ENCODE measurements at places on chromosomes 16 and 17.
A peak's percentile ranks its signal among the peaks of the same experiment; 100 is the strongest.

DNA sequence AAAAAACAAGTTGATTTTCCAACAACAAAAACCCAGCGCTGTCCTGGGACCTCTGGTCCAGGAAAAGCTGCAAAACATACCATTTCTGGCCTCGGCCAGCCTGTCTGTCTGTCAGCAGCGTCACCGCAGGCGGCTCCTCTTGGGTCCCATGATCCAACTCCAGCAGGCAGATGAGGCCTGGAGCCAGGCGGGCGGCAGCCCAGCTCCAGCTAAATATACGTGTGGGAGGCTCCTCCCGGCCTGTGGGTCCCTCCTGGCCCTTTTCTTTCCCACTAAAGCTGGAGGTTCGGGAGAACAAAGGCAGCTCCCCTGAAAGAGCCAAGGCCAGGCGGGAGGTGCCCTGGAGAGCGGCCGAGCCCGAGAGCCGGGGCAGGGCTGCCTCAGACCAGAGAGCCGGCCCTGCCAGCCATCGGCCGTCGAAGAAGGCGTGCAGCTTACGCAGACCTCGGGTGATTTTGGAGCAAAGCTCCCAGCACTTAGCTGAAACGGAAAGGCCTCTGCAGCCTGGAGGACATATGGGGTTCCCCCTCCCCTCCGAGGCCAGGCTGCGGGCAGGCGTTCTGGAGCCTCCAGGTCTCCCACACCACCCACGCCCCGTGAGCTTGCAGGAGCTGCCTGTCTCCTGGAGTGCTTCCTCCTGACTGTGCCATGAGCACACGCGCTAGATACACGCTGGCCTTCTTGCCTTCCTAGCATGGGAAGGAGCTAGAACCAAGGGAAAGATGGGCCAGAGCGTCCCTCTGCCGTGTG, 19.9 kb upstream of the JPH3 start:
- DNase-seq, result no peak

- DNase-seq, result peak; percentile 34
Observed at GRCh38 chr17:35733366-35733765, 1.9 kb downstream of the RASL10B start.

- no peak for DNase-seq
Observed at GRCh38 chr16:60811051-60811608, 1225.1 kb downstream of the CDH8 start.

DNA sequence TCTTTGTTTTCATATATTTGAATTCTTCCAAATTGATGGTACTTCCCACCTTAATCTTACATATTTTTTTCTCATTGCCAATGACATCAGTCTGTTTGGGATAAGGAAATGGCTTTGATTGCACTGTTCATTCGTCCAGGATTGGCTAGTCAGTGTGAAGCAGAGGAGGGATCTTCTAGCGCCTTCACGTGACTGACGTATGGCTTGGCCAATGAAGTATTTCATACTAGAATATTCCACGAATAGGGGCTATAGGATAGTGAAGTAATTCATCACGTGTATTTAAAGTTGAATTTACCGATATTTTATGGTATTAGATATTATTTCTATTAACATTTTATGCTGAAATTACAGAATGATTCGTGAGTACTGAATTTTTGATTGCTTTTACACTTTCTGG, 178.7 kb upstream of the ZFHX3 start:
- no peak for DNase-seq

DNA sequence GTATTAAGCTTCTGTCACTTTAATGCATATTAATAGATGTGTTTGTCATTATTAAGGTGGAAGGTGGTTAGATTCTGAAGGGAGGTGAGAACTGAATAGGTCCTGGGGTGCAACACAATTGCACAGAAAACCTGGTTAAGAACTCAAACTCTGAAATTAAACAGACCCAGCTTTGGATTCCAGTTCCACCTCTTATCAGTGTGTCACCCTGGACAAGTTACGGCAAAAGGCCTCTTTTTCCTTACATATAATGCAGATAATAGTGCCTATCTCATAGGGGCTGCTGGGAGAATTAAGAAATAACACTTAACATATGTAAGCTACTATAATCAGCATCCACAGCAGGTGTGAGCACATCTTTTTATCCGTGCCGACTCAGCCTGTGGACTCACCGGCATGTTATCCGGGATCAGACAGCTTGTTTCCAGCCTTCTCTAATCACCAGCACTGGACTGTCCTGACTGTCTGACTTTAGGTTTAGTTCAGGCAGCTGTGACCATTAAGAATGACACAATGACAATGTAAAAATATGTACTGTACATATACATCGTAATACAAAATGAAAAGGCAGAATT, 31.4 kb downstream of the TEX2 start:
- DNase-seq, result no peak

DNA sequence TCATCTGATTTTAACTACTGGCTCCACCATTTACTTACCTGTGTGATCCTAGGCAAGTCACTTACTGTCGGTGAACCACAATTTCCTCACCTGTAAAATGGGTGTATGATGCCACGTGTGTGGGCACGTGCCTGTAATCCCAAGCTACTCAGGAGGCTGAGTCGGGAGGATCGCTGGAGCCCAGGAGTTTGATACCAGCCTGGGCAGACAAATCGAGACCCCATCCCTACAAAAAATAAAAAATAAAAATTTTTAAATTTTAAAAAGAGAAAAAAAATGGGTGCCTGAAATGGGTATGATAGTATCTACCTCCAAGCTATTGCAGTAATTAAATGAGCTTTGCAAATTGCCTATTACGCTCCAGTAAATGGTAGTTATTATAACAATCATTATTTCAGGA, 225.3 kb downstream of the CCDC182 start:
- DNase-seq, result no peak

DNA sequence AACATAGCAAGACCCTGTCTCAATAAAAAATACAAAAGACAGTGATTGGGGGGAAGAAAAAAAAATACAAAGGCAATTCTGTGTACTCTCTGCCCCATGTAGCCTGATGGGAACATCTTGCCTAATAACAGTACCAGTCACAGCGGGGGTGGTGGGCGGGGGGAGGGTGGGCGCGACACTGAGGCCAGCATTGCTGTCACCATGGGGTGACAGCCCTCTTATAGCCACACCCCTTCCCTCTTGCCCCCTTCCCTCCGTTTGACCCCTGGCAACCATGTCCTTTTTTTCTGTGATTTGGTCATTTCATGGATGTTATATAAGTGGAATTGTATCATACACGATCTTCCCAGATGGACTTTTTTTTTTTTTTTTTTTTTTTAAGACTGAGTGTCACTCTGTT, 80.9 kb downstream of the DNAH17 start:
- no peak for DNase-seq

- no peak for DNase-seq
Observed at GRCh38 chr16:8848939-8849391, 19.8 kb downstream of the CARHSP1 start.

DNA sequence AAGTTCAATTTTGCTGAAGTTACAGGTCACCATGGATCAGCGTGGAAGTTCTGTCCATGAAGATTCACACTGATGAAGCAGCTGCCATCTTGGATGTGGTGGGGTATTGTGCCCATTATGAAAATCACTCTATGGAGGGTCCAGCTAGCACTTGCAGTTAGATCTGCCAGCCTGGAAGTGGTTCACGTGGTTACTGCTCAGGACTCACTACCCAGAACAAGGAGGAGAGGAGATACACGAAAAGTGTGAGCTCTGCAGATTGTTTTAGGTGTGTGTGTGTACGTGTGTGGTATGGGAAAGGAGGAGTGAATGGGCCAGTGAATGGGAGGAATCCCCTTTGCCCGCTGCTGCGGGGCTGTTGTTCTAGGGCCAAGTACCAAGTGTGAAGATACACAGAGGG, 333.4 kb downstream of the MAF start:
- no peak for DNase-seq

DNA sequence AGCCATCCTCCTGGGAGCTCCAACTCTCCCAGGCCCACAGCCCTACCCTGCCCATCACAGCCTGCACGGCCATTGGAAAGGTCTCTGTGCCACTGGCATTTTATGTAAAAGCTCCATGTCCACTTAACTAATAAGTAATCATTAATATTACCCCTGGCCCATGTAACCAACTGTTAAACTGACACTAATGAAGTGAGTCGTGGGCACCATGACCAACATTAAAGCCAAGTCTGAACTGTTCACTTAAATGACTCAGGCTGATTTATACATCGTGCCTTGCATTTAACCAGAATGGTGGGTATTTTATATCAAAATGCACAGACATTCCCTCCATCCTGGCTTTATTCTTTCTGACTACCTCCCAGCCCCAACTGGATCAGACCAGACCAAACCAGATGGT, 229.3 kb downstream of the SOX9 start:
- no peak for DNase-seq

- DNase-seq, result peak; percentile 65
Observed at GRCh38 chr16:87780385-87780989, 14.7 kb upstream of the KLHDC4 start.

DNA sequence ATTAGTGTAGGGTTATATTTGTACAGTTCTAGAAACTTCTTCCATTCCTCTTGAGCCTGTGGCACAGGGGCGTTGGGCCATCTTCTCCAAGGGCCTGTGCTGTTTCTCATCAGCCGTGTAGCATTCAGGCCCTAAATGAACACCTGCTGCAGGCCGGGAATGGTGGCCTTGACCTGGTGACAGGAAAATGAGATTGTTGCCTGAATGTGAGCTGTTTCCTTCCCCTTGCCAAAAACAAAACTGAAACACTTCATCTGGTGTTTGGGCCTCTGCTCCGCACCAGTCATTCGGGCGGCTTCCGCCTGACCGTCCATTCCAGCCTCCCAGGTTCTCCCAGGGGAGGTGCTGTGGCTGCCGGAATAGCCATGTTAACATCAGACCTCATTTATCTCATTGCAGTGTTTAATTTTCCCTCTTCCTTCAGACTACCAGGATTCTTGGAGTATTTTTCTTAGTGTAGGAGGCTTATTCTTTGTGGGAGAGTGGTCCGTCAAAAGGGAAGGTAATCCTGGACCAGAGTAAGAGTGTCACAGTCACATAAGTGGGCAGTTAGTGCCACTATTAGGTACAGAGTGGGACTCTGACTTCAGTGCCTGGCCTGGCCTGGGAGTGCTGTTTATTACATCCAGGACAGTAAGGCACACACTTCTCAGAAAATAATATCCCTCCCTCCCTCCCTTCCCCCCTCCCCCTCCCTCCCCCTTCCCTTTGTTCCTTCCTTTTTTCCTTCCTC, 61.9 kb downstream of the WWP2 start:
- DNase-seq, result peak; percentile 58

DNA sequence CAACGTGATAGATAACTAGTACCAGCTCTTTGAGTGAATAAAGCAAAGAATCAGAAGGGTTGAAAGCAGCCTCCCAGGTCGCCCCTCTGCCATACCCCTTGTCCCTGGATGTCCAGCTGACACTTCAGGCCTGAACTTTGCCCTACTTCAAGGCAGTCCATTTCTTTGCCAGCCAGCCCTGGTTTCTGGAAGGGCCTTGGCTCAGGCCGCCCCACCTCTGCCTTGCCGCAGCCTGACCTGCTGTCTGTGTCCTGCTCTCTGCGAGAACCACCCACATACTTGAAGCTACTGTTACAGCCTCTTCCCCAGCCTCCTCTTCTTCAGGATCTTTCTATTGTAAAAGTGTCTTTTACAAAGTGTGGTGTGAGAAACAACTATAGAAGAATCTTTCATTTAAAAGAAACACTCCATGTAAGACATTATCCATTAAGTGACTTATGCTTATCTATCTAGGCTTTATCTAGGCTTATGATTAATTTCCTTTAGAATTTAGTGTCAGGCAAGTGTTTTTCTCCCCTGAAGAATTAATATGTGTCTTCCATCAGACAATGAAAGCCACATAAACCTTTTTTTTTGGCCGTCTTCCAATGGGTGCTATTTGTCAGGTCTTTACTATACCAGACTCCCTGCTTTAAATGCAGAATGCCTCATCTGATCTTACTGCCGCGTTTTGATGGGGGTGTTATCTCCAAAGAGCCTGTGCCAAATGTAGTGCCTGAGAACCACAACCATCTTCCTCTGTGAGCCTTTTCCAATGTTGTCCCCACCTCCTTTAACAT, 133.9 kb downstream of the SOCS1 start:
- no peak for DNase-seq

GRCh38 chr17:18031955-18032354, 7.0 kb downstream of the ATPAF2 start:
- DNase-seq, result no peak

GRCh38 chr16:72240466-72240865, 68.5 kb upstream of the PMFBP1 start:
- no peak for DNase-seq

GRCh38 chr16:56295059-56295665, 103.9 kb downstream of the GNAO1 start:
- DNase-seq, result no peak

GRCh38 chr16:50467943-50468748, 80.0 kb upstream of the NKD1 start:
- DNase-seq, result peak; percentile 53

DNA sequence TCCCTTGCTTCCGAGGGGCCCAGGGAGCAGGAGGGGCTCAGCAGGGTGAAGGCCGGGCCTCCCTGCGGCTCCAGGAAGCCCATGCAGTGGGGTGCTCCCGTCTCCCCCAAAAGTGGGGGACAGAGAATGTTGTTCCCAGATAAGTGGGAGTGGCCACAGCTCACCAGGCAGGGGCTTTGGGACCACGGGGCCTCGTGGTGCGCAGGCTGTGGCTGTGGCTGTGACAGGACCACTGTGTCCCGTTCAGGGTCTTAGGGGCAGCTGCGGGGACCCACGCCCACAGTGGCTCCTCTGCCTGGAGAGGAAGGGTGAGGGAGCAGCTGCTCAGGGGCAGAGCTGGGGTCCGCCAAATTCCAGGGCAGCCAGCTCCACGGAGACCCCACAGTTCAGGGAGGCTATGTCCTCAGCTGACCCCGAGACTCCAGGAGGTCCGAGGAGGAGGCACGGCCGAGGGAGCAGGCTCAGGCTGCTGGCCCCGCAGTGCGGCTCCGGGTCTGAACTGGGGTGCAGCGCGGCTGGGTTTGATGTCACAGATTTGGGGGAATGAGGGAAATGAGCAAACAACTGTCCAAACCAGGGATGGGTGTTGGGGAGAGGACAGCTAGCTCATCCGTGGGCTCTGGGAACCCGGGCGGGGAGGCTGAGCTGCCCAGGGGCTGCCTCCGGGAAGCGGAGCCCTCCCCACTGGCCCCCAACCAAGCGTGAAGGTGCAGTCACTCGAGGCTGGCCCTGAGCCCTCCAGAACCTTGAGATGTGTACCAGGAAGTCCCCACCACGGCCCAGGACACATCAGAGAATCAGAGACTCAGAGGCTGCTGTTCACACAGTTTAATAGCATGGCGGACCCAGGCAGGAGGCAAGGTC, 23.4 kb downstream of the TPSD1 start:
- no peak for DNase-seq

GRCh38 chr16:7394720-7395336, 62.2 kb downstream of the RBFOX1 start:
- DNase-seq, result no peak

GRCh38 chr17:73815474-73815873, 171.2 kb upstream of the SDK2 start:
- no peak for DNase-seq

GRCh38 chr17:40916366-40916765, 21.1 kb downstream of the KRT23 start:
- no peak for DNase-seq

- no peak for DNase-seq
Observed at GRCh38 chr17:45833920-45834319, 10.8 kb upstream of the SPPL2C start.

GRCh38 chr17:65627891-65628643, 66.6 kb upstream of the AXIN2 start:
- no peak for DNase-seq

GRCh38 chr17:42348104-42348503, 40.1 kb downstream of the STAT3 start:
- DNase-seq, result no peak
